RWPE2 (cell line): ENCODE measurements at places on chromosomes 2 and 18.
A peak's percentile ranks its signal among the peaks of the same experiment; 100 is the strongest.

GRCh38 chr18:77069482-77069881 is 63.1 kb downstream of the MBP start:
- no peak for DNase-seq

GRCh38 chr2:186339716-186340115 is 146.3 kb upstream of the ZC3H15 start:
- DNase-seq, result no peak

DNA sequence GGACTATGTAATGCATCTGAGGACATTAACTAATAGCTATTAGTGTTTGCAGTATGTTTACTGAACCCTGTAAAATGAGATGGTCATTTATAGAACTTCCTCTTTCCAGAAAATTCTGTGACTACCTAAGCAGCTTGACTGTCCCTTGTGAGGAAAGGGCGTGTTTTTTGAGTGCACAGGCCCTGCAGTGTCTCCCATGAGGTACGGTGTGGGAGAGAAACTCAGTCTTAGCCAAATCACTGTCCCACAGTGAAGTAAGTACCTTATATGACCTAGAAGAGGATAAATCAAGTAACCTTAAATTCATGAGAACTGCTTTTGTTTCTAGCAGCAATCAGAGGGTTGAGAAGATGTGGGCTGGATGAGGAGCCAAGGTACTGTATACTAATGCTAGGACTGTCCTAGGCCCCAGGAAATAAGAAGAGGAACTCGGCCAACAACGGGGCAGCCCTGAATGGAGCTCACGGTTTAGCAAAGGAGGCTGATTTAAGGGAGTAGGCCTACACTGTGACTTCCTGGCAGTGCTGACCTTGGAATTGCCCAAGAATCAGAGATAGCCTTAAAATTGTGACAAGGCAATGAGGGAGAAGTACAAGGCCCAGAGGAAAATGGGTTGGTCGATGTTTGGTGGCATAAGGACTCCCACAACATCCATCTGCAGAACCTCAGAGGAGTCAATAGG is 103.5 kb upstream of the CTAGE1 start:
- DNase-seq, result no peak

- no peak for DNase-seq
These were observed 1.3 kb upstream of the SCLY start for GRCh38 chr2:238059505-238059904.

- no peak for DNase-seq
These were observed 151.5 kb downstream of the MSH2 start for GRCh38 chr2:47554311-47554905.

GRCh38 chr18:23387265-23387664 is 65.8 kb upstream of the RIOK3 start:
- DNase-seq, result no peak

GRCh38 chr2:3620834-3621233 is 25.9 kb downstream of the COLEC11 start:
- no peak for DNase-seq

DNA sequence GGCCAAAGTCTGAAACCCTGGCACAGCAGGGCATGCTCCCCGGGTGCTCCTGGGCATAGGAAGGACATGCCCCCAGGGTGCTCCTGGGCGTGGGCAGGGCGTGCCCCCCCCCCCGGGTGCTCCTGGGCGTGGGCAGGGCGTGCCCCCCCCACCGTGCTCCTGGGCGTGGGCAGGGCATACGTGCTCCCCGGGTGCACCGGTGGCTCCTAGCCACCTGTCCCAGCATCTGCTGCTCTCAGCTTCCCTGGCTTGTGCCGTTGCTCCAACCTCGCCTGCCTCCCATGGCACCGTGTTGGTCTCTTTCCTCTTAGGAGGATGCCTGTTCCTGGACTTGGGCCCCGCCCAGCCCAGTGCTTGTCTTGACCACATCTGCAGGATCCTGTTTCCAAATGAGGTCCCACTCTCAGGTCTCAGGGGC is 95.6 kb upstream of the CTDP1 start:
- DNase-seq, result peak; percentile 31

DNA sequence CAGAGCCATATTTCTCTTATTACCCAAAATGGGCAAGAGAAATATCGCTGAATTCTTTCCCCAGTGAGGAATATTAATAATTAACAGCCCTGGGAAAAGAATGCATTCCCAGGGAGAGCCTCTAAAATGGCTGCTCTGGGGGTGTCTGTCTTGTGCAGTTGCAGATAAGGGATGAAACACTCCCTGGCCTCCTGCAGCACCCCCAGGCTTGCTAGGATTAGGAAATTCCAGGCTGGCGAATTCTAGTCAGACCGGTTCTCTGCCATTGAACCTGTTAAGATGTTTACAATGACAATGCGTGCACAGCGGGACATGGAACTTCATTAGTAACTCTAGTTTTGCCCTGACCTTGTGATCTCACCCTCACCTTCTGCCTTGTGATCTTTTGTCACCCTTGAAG is 24.5 kb downstream of the MRPL30 start:
- no peak for DNase-seq

- DNase-seq, result no peak
These were observed 1137.3 kb upstream of the ZEB2 start for GRCh38 chr2:145657265-145657664.

DNA sequence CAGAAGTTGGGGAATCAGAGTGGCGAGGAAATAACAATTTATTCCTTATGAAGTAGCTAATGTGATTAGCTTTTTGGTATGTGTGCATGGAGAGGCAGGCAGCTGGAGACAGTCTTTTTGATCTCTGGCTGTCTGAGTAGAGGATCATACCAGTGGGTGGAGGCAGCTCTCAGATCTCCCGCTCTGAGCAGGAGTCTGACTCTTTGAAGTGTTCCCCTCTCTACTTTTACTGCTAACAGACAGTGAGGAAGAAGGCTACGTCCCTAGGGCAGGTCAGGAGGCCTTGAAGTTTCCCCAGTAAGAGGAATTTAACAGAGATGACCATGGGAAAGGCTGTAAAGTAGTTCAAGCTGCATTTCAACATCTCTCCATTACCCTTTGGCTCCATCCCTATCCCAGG is 111.9 kb upstream of the REG3A start:
- DNase-seq, result no peak

DNA sequence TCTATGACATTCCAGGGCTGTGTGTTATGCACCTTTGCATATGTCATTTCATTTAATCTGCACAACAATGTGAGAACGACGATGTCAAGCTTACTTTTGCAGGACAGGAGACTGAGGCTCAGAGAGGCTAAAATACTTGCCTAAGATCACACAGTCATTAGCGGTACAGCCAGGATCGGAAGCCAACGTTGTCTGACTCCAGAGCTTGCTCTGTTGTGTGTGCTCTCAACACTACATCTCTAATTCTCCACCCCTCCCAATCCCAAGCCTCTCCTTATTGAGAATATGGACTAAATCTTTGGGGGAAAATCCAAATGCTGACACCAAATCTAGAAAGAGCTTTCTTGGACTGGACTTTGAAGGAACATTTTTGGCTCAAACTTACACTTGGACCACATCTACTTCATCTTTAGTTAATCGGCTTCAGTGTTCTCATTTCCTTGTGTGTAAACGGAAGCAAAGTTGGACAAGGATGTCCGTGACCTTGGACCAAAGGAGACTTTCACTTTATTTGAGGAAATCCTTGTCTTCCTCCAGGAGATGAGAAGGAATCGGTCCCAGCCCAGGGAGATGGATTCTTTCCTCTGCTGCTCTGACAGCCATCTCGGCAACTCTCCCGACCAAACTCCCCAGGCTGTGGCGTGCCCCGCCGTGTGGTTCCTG is 242.4 kb downstream of the LPIN1 start:
- no peak for DNase-seq

- no peak for DNase-seq
These were observed 12.6 kb downstream of the NR4A2 start for GRCh38 chr2:156319811-156320485.

GRCh38 chr2:126838716-126838985 is 60.0 kb upstream of the TEX51 start:
- DNase-seq, result no peak

DNA sequence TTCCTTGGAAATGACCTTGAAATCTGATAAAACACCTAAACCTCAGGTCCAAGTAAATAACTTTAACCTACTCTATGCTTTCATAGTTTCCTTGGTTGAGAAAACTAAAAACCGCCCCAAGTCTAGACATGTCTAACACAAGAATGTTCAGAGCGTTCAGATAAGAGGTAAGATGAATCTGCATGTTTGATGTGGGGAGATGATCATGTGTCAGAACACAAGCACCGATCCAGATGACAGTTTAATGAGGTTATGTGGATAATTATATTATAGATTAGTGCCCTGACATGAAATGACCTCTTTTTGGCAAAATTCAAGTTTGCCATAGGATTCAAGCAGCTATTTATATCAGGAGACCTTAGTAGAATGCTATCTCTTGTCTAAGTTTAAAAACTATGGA is 729.8 kb upstream of the SOX11 start:
- no peak for DNase-seq

DNA sequence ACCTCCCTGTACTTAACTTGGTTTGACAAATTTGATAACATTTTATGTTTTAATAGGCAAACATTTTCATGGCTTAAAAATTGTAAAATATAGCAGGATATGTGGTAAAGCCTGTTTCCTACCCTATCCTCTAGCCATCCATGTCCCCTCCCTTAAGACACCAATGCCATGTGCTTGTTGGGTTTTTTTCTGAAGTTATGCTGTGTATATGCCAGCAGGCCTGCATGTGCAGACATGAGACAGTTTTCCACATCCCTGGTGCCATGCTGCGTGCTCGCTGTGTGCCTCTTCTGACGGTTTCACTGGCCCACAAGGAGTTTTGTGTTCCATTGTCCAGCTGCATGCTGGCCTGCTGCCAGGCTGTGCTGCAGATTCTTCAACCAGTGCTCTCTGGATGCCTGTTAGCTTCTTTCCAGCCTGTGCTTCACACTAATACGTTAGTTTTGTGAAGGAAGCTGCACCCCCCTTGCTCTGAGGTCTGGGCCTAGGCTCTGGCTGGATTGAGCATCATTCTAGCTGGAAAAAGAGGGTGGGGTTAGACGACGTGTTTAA is 16.9 kb downstream of the INPP4A start:
- no peak for DNase-seq

DNA sequence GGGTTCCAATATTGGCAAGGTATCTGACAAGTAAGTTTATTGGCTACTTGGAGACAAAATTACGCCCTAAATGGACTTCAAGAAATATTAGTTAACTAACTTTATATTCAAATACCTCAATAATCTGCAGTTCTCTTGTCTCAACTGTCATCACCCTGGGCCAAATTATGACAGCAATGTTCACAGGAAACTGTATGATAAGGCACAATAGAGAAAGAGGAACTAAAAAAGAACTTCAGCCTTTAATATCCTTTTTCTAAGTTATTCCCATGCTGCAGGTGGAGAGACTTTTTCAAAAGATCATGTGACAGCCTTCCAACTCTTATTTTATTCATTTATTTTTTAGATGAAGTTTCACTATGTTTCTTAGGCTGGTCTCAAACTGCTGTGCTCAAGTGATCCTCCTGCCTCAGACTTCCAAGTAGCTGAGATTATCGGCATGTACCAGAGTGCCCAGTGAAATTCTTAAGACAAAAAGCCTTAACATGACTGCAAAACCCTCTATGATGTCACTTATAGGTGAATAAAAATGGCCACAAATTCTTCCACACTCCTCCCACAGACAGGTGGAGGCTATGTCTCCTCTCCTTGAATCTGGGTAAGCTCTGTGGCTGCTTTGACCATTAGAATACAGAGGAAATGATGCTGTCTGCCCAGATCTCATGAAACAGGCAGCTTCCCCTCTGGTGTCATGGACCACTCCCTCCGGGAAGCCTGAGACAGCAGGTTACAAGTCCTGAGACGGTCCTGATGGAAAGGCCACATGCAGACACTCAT is 211.0 kb downstream of the TGIF1 start:
- DNase-seq, result no peak

DNA sequence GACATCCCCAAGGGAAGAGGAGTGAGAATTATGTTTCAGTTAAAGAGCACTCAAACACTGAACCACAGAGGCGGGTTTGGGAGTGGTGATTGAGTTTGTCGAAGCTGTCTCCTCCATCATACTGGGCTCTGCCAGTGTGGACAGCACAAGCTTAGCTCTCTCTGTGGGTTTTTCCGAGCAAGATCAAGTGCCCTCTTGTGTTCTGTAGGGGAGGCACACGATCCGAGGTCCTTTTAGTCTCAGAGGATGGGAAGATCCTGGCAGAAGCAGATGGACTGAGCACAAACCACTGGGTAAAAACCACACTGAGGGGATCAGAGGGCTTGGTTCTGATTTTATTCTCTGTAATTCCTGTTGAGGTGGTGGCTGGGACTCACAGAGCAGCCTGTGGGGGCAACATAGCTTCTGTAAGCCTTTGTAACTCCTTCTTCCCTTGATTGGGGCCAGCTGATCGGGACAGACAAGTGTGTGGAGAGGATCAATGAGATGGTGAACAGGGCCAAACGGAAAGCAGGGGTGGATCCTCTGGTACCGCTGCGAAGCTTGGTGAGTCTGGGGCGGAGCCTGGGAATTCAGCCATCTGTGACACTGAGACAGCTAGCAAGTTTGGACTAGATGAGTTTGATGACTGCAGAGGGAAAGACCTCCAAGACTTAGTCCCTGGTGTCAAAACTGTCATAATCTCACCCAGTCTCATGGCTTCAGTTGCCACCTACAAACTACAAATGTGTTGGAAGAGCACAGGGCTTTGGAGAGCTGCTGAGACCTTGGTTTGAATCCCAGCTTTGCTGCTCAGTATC is 2.0 kb downstream of the NAGK start:
- no peak for DNase-seq

DNA sequence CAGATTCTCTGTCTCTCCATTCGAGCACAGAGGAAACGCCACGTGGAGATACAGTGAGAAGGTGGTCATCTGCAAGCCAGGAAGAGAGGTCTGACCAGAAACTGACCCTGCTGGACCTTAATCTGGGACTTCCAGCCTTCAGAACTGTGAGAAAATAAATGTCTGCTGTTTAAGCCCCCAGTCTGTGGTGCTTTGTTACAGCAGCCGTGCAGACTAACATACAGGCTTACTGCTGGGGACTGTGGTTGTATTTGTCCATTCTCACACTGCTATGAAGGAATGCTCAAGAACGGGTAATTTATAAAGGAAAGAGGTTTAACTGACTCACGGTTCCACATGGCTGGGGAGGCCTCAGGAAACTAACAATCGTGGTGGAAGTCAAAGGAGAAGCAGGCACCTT is 432.7 kb downstream of the IRS1 start:
- DNase-seq, result no peak

GRCh38 chr2:22518641-22519040 is 866.3 kb upstream of the KLHL29 start:
- DNase-seq, result no peak
